ENCODE measurements at places on chromosomes 1 and 21.

GRCh38 chr1:27057389-27057788 lies 44.7 kb upstream of the TENT5B start:
- no peak for DNase-seq

- no peak for DNase-seq
These were observed 31.0 kb upstream of the BEND5 start for GRCh38 chr1:48807554-48808260.

DNA sequence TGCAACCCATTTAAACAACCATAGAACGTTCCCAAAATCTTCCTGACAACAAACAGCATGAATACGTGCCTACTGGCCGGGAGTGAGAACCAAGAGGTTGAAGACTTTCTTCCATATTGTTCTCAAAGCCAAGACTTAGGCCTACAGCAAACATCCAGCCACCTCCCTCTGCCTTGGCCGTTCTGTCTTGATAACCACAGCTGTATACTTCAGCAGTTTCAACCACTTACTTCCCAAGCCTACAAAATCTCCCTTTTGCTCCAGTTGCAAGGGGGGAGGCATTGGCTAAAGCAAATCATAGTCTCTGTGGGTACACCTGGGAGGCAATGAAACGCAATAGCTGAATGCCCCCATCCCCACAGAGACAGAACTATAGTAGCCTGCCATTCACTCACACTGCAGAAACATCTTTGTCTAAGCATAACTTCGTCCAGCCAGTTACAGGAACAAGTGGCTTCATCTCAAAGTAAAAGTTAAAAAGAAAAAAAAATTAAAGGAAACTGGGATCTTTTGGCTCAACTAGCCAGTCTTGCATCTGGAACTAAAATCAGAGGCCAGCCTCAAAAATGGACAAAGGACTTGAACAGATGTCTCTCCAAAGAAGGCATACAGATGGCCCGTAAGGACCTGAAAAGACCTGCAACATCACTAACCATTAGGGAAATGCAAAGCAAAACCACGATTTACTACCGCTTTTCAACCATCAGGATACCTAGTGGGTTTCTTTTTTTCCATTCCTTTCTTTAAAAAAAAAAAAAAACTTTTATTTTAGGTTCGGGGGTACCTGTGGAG lies 186.0 kb downstream of the PSMG1 start:
- DNase-seq: no peak

GRCh38 chr1:108871050-108871724 lies 5.6 kb upstream of the GPSM2 start:
- DNase-seq: no peak

GRCh38 chr1:246454655-246455054 lies 52.4 kb downstream of the SMYD3 start:
- DNase-seq: no peak

- DNase-seq: no peak
These were observed 203.3 kb upstream of the JUN start for GRCh38 chr1:58986996-58987767.

- no peak for DNase-seq
These were observed 541.5 kb upstream of the BEND5 start for GRCh38 chr1:49318218-49318617.

GRCh38 chr1:156745881-156746280 lies 5.0 kb upstream of the MRPL24 start:
- no peak for DNase-seq

GRCh38 chr1:154867064-154867825 lies 2.8 kb downstream of the KCNN3 start:
- DNase-seq: no peak

DNA sequence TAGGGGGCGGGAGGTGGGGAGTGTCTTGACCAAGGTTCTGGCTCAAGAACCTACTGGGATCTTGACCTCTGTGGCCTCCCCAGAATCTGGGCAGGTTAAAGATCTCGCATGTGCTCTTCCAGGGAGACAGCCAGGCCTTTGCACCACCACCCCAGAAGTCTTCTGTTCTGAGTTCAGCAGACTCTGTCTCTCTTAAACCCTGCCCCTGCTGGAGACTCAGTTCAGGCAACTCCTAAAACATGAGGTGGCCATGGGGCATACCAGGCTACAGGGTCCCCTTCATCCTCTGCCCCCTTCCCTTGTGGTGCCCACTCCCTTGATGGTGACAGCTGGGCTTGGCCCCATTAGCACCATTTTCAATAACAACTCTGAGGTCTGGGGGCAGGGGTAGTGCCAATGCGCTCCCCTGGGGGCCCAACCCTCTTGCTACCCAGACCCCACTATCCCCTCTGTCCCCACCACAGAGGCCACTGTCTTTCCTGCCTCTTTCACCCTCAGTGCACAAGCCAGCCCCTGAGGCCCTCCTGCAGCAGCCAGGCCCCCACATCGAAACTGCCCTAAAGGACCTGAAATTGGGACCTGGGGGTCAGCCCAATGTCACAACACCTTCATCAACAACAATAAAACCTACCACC lies 132.7 kb upstream of the RUNX3 start:
- DNase-seq: no peak

- no peak for DNase-seq
These were observed 68.0 kb downstream of the USP25 start for GRCh38 chr21:15797577-15798363.

GRCh38 chr1:209590405-209590804 lies 6.9 kb downstream of the CAMK1G start:
- DNase-seq: no peak

- no peak for DNase-seq
These were observed 195.6 kb downstream of the HMCN1 start for GRCh38 chr1:185929776-185930175.

- no peak for DNase-seq
These were observed 14.9 kb downstream of the CREG1 start for GRCh38 chr1:167538657-167539056.

- DNase-seq: no peak
These were observed 335.7 kb upstream of the SNX7 start for GRCh38 chr1:98325646-98326440.

- no peak for DNase-seq
These were observed 3.0 kb upstream of the IPP start for GRCh38 chr1:45753248-45754037.

DNA sequence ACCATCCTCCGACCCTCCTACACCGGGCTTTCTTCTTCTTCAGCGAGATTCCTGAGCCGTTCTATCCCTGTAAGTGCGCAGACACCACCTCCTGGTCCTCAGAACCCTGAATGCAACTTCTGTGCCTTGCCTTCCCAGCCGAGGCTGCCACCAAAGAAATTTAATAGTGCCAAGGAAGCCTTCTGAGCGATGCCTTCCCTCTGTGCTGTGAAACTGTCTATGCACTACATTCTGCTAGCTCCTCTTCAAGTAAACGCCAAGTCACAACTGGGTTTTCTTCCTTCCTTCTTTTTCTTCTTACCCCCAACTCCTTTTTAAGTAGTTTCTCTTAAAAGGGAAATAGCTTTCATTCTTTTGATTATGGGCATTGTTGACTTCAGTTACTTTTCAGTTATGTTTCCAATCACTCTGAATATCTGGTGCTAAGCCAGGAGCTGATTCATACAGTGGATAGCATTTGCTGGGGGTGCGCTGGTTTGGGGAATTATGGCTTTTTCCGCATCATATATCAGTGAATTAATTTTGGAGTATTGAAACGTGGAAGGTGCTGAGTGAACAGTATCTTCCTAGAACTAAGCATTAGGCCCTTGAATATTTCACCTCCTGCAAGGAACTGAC lies 38.6 kb upstream of the GPR88 start:
- no peak for DNase-seq

- no peak for DNase-seq
These were observed 6.9 kb downstream of the DMAP1 start for GRCh38 chr1:44220001-44220751.

Measured in T-helper 2 cell treated with Interferon-gamma antibody and Interleukin-4, amounts not matched to agents 5 μg/mL and 100 μg/mL, for 36 hours (primary cell).